ENCODE measurements at places on chromosomes 16 and 17.
A peak's percentile ranks its signal among the peaks of the same experiment; 100 is the strongest.

DNA sequence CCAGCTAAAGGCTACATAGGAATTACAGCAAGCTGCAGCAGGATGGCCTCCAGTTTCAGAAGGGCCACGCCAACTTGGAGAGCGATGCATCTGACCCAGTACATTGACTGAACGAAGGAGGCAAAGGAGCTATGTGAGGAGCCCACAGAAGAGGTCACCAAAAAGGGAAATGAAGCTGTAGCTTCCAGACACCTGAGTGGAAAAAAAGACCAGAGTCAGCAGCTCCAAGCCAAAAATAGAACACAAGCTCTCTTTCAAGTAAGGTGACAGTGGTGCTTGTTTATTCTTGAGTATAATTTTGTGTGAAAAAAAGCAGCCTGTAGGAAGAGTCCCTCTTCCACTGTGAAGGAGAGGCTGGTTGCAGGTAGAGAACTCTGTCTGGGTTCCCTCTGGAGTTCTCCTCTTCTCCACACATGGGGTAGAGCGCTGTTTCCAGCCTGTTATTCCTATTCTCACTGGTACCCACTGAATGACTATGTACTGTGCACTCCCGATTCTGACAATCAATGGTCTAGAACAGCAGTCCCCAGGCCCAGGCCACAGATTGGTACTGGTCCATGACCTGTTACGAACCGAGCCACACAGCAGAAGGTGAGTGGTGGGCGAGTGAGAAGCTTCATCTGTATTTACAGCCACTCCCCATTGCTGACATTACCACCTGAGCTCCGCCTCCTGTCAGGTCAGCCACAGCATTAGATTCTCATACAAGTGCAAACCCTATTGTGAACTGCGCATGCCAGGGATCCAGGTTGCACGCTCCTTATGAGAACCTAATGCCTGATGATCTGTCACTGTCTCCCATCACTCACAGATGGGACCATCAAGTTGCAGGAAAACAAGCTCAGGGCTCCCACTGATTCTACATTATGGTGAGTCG, 15.1 kb downstream of the CCL4 start:
- no peak for DNase-seq

GRCh38 chr16:879986-880385, 79.5 kb upstream of the GNG13 start:
- DNase-seq: no peak

- no peak for DNase-seq
Observed at GRCh38 chr17:65202844-65203571, 65.8 kb downstream of the RGS9 start.

- DNase-seq: no peak
Observed at GRCh38 chr17:47621293-47622179, 28.2 kb upstream of the KPNB1 start.

DNA sequence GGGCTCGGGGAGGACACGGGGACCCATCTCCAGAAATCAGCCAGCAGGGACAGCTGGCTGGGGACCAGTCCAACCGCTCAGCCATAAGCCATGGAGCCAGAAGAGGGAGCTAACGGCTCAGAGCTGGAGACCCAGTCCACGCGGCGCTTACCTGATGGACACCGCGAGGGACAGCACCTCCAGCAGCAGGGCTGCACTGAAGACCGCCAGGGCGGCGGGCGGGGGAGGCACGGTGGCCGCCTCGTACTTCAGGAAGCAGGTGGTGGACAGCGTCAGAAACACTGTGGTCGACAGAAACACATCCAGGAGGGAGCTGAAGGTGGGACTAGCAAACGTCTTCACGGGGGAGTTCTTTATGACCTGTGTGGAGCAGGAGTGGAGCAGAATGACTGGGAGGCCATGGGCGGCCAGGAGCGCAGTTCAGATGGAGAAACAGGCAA, 102.6 kb upstream of the CREBBP start:
- no peak for DNase-seq

DNA sequence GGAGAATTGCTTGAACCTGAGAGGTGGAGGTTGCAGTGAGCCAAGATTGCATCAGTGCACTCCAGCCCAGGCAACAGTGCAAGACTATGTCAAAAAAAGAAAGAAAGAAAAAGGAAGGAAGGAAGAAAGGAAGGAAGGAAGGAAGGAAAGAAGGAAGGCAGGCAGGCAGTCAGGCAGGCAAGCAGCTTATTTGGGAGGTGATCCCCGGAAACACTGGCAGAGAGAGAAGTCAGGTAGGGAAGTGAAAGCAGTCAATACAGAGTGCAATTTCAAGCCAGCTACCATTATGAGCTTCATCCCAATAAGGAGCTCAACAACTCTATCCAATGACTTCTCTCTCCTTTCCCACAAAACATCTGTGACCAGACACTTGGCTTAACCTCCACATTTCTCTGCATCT, 83.0 kb upstream of the TBC1D3K start:
- no peak for DNase-seq

GRCh38 chr16:23215435-23215834, 32.9 kb downstream of the SCNN1G start:
- no peak for DNase-seq

DNA sequence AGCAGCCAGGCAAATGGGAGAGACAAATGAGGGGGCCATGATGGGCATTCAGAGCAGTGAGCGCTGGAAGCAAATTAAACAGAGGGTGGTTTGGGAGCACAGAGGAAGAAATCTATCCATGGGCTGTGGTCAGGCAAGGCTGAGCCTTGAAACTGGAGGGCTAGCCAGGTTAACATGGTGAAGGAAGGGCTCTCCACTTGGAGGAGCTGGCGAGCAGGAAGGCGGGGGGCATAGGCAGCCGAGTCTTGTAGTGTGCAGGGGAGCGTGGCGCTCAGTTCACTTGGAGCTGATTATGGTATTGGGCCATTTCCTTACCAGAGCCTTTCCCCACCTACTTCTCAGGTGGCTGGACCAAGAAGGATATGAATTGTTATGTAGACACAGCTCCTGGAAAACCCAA, 189.7 kb downstream of the SNX29 start:
- DNase-seq: no peak

DNA sequence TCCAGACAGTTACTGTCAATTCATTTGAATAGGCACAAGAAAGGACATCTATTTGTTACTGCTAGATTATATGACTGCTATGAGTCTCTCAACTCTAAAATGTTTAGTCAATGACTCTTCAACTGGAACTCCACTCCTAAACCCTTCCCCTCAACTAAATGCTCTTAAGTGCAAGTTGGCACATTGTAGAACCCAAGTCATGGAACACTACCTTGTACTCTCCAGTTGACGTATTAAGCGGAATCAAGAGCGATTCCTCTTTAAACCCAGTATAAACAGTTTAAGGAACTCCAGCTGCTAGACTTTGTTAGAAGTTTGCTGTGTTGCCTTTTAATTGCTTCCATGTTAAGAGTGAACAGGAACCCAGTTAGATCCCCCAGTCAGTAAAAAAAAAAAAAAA, 44.6 kb downstream of the STH start:
- no peak for DNase-seq

DNA sequence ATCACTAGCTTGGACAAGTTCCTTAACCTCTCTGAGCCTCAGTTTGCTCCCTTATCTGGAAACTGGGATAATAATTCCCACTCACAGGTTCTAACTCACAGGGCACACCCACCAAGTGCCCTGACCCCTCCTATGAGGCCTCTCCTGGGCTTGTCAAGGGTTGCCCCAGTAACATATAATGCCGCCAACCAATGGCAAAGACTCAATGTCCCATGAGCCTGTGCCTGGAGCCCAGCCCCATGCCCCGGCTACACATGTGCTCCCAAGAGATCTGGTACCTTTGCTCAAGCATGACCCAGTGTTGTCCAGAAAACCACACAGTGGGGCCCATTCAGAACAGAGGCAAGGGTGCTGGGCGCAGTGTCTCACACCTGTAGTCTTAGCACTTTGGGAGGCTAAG, 8.5 kb upstream of the FBXL19 start:
- DNase-seq: no peak

- DNase-seq: no peak
Observed at GRCh38 chr17:75829747-75830146, 14.5 kb downstream of the UNC13D start.

- DNase-seq: no peak
Observed at GRCh38 chr17:14352136-14352535, 51.3 kb downstream of the HS3ST3B1 start.

- no peak for DNase-seq
Observed at GRCh38 chr17:75650874-75651273, 16.1 kb downstream of the RECQL5 start.

GRCh38 chr17:58575511-58575910, 61.1 kb upstream of the MTMR4 start:
- DNase-seq: no peak

- DNase-seq: no peak
Observed at GRCh38 chr17:80835816-80836657, 155.6 kb upstream of the CHMP6 start.

DNA sequence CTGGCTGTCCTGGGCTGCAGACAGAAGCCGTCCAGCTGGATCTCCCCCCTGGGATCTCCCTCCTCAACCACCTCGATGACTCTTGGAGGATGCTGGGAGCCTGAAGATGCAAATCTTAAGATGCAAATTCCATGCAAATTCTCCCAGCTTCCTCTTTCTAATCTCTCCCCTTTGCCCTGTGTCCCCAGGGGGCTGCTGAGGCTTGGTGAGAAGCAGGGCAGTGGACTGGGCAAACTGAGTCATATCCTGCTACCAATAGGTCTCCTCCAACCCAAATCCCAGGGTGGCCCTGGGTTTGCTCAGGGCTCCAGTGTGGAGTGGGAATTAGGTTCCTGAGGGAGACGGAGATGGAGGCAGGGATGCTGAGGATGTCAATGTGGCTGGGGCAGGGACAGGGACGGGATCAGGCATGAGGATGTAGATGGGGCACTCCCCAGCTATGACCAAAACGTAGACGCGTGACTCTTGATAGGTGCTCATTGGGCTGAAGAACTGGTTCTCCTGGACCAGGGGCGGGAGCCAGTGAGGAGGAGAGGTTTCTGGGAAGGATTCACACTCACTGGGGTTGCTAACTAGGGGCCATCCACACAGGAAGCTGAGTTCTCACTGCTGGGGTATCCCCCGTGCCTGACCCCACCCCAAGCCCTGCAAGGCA, 3.6 kb upstream of the ALOX12B start:
- peak; percentile 49 for DNase-seq

GRCh38 chr17:43360376-43360738, 38.4 kb upstream of the ARL4D start:
- peak; percentile 46 for DNase-seq

DNA sequence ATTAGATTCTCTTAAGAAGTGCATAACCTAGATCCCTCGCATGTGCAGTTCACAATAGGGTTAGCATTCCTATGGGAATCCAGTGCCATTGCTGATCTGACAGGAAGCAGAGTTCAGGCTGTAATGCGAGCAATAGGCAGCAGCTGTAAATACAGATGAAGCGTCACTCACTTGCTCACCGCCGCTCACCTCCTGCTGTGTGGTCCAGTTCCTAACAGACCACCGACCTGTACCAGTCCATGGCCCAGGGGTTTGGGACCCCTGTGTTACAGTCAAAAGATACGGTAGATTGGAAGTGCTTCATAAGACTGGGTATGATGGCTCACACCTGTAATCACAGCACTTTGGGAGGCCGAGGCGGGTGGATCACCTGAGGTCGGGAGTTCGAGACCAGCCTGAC, 2.8 kb downstream of the STAT5A start:
- DNase-seq: no peak

DNA sequence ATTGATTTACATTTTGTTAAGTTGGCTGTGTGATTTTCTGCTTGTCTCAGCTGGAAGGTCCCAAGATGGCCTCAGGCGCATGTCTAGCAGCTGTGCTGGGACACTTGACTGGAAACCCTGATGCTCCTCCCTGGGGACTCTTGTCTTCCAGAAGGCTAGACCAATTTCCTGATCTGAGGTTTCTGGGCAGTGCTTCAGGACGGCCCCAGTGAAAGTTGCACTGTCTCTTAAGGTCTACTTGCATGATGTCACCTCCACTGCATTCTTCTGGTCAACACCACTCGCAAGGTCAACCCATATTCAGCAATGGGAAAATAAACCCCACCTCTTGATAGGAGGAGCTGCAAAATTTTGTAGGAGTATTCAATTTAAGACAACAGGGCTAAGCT, 116.0 kb downstream of the SALL1 start:
- no peak for DNase-seq

GRCh38 chr16:75908331-75909117, 182.2 kb upstream of the CPHXL start:
- DNase-seq: no peak

GRCh38 chr17:2279707-2280106, 23.9 kb downstream of the SMG6 start:
- no peak for DNase-seq

DNA sequence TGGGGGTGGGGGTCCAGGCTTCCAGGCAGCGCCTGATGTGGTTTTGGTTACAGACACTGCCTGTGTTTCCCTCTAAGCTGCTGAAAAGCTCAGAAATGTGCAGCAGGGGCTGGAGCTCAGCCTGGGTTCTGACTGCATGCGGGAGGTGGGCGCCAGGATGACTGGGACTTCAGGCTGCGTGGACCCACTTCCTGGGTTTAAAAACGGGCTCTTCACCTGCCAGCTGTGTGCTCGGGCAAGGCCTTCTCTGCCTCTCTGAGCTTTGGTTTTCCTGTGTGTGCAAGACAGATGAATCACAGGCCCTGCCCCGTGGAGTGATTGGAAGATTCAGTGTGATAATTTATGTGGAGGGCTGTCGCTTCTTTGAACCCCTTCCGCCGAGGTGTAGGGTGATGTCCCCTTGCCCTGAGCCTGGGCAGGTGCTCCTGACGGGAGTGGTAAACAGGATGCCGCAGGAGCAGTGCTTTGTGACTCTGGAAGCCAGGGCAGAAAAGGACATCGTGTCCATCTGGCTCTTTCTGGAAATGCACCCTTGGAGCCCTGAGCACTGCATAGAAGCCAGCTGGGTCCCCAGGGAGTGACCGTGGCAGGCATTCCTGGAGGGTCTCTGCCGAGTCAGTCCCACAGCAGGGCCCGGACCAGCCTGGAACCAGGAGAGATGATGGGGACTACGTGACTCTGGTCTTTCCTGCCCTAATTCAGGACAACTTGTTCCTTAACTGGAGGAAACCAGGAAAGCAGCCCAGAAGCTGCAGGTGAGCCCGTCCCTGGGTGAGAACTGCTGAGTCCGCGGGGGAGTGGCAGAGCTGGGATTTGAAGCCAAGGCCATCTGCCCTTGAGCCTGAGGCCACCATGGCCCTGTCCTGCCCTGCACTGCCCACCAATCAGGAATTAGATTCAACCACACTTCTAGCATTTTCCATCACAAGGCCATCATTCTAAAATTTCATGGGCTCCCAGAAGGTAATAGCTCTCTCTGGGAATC, 28.5 kb upstream of the SLC7A5 start:
- no peak for DNase-seq

- DNase-seq: no peak
Observed at GRCh38 chr16:80804056-80804525, 307 bp downstream of the CDYL2 start.

- DNase-seq: no peak
Observed at GRCh38 chr17:81961087-81961511, at the start of gene NOTUM. Gene NOTUM, minus strand, starts transcription at chr17:81961187. Its CDS starts 278 bp downstream, at chr17:81960909.

GRCh38 chr17:17798573-17799255, 38.1 kb downstream of the SREBF1 start:
- DNase-seq: no peak

DNA sequence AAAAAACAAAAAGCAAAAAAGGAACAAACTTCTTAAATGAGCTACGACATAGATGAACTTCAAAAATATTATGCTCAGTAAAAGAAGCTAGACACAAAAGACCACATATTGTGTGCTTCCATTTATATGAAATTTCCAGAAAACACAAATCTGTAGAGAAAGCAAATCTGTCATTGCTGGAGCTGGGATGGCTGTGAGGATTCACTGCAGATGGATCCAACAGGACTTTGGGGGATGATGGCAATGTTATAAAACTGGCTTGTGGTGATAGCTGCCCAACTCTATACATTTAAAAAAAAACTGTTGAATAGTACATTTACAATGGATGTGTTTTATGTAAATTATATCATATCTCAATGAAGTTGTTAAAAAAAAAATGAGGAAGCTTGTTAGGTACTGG, 52.6 kb upstream of the MAP3K14 start:
- DNase-seq: no peak
